Stimulated activated effector memory CD8-positive, alpha-beta T cell treated with anti-CD3 and anti-CD28 coated beads, Interleukin-12 subunit alpha, Interleukin-12 subunit beta, amount 100 ng/mL, for 72 hours (primary cell): ENCODE measurements at places on chromosomes 1 and 21.

GRCh38 chr1:107544285-107544684, 403.4 kb downstream of the NTNG1 start:
- DNase-seq: no peak

DNA sequence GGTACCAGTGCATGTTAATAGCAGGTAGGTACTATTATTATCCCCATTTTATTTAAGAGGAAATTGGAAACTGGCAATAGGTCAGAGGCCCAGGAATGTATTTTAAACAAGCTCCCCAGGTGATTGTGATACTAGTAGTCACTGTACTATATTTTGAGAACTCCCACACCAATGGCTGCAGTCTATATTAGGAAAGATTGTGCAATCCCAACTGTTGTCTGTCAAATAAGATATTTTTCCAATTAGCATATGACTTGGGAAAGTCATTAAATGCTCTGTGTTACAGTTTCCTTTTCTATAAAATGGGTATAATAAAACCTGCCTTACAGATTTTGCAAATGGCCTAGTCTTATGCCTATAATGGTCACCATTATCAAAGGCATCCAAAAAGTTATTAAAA, 94.2 kb upstream of the DMRTA2 start:
- DNase-seq: no peak

GRCh38 chr1:23400324-23401114, 24.0 kb downstream of the TCEA3 start:
- no peak for DNase-seq

DNA sequence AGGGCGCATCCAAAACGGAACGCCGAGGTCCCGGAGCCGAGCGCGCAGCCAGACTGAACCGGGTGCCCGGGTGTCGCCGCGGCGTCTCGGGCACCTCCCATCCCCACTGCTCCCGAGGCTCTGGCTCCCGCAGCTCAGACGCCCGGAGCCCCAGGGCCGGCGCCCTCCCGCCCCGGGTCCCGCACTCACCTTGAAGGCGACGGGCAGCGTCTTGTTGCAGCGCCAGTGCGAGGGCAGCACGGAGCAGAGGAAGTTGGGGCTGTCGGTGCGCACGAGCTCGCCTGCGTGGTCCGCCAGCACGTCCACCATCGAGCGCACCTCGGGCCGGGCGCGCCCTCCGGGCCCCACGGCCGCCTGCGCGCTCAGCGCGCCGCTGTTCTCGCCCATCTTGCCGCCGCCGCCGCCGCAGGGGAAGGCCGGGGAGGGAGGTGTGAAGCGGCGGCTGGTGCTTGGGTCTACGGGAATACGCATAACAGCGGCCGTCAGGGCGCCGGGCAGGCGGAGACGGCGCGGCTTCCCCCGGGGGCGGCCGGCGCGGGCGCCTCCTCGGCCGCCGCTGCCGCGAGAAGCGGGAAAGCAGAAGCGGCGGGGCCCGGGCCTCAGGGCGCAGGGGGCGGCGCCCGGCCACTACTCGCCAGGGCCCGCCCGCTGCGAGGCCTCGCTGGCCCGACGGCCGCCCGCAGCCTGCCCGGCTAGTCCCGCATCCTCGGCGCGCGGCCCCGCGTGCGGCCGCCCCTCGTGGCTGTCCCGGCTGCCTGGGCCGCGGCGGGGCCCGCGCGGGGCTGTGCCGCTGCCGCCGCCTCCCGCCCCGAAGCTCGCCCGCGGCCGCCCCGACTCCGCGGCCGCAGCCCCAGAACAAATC, 447 bp downstream of the RUNX3 start:
- peak; percentile 57 for DNase-seq

- DNase-seq: no peak
Measured at GRCh38 chr1:36964830-36965229, 69.5 kb downstream of the GRIK3 start.

GRCh38 chr1:162548170-162548569, 13.4 kb upstream of the UAP1 start:
- DNase-seq: no peak

- no peak for DNase-seq
Measured at GRCh38 chr1:85359874-85360721, 83.7 kb upstream of the BCL10 start.

- no peak for DNase-seq
Measured at GRCh38 chr1:46449223-46450159, 40.1 kb upstream of the DMBX1 start.

GRCh38 chr1:230863449-230863848, 4.9 kb downstream of the C1orf198 start:
- DNase-seq: no peak

GRCh38 chr1:12445257-12445656, 172.8 kb downstream of the DHRS3 start:
- DNase-seq: no peak

GRCh38 chr21:32312976-32313375, 14.3 kb downstream of the MRAP start:
- DNase-seq: no peak

DNA sequence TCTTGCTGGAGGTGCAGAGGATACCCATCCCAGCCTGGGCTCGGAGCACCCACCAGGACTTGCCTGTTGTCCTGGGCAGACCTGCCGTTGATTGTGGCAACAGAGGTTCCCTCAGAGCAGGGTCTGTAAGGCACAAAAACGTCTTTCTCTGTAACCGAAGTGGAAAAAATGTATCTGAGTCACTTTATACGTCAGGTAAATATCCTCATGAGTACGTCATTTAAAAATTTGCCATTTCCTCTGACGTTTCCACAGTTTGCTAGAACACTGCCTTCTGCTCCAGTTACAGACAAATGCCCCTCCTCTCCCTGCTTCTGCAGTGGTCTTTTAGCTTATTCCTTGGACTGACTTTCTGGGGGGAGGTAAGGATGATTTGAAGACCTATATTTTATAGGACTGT, 326.8 kb downstream of the HHAT start:
- DNase-seq: no peak

- DNase-seq: no peak
Measured at GRCh38 chr1:54872036-54872331, 15.0 kb downstream of the DHCR24 start.

- peak; percentile 37 for DNase-seq
Measured at GRCh38 chr1:205285381-205286101, 36.0 kb downstream of the NUAK2 start.

GRCh38 chr1:27891196-27891889, 19.0 kb downstream of the THEMIS2 start:
- DNase-seq: peak; percentile 75

DNA sequence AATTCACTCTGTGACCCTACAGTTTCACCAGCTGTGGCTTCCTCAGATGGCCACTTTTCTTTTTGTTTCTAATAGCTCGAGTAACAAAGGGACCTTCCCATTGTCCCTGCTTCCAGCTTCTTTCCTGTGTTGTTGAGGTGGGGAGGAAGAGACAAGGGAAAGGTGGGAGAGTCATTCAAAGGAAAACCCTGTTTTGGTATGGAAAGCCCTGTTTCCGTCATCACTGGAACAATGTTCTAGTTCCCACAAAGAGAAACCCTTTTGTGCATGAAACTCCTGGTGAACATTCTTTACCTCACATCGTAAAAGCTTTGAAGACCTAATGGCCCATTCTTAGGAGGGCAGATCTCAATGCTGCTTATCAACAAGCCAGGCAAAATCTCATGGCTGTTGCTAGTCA, 62.2 kb downstream of the ABCA4 start:
- DNase-seq: no peak

DNA sequence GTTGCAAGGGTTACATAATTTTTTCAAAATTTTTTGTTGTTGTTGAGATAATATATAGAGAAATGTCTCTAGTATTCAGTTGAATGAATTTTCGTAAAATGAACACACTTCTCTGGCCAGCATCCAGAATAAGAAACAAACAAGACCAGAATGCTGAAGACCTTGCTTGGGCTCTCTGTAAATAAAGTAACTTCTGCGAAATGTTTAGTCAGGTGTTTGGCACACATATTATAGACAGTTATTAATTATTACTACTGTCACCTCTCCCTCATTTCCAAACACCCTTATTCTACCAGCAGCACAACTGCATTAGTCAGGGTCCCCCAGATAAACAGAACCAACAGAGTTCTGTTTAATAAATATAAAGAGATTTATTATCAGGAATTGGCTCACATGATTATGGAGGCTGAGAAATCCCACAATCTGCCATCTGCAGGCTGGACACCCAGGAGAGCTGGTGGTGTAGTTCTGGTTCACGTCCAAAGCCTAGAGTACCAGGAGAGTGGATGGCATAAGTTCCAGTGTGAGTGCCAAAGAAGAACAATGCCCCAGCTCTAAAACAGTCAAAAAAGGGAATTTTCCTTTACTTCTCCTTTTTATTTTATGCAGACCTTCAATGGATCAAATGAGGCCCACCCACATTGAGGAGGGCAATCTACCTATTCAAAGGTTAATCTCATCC, 44.1 kb upstream of the KCND3 start:
- no peak for DNase-seq

GRCh38 chr1:206809504-206810084, 37.3 kb upstream of the IL10 start:
- DNase-seq: no peak
